ENCODE measurements at places on chromosomes 2 and 18.

- no peak for DNase-seq
These were observed 4.4 kb downstream of the SESTD1 start for GRCh38 chr2:179260224-179260623.

GRCh38 chr2:100256849-100257248 lies 65.5 kb downstream of the LONRF2 start:
- DNase-seq: no peak

- no peak for DNase-seq
These were observed 7.8 kb downstream of the RNPEPL1 start for GRCh38 chr2:240576036-240576435.

DNA sequence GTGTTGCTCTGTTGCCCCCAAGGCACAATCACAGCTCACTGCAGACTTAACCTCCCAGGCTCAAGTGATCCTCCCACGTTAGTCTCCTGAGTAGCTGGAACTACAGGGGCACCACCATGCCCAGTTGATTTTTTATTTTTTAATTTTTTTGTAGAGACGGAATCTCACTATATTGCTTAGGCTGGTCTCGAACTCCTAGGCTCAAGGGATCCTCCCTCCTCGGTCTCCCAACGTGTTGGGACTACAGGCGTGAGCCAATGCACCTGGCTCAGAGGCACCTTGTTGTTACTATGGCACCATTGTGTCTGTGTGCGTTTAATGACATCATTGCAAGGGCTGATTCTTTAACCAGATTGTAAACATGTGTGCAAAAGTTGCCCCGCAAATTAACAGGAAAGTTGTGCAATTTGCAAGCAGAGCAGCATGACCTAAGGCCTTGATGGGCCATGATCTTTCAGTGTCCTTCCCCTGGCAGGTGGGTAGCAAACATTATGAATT lies 22.6 kb downstream of the TCF23 start:
- no peak for DNase-seq

GRCh38 chr2:148049284-148049683 lies 28.4 kb downstream of the MBD5 start:
- no peak for DNase-seq

DNA sequence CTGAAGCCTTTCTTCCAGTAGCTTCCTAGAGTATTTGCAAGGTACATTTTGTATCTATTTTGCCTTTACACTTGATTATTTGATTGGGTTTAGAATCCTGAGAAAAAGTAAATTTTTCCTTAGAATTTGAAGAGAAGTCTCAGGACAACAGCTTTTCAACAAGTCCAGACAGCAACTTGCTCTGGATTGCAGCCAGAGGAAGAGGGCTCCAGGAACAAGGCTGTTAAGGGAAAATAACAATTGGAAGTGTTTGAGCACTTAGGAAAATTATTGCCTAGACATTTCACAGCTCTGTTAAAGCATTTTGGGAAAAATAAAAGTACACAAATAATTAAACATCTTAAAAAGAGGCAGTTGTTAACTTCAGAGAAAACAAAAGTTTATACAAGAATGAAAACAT lies 58.3 kb upstream of the RAPGEF4 start:
- DNase-seq: no peak

- no peak for DNase-seq
These were observed 1.0 kb downstream of the ZDBF2 start for GRCh38 chr2:206275312-206276055.

DNA sequence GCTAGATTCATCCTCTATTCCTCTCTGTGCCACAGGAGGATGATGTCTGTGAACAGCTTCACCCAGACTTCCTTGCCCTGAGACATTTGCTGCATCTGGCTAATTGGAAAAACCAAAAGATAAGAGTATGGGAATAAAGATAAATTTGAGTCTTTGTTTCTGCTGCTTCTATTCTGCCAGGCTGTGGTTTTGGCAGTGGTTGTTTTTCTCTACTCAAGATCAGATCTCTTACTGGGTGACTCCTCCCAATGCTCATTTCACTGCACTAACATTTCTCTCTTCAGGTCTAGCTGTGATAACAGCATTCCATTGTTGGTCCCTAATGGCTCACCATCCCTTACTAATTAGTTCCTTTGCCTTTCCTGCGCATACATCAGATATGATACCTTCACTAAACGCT lies 89.5 kb downstream of the CALCRL start:
- DNase-seq: no peak

- no peak for DNase-seq
These were observed 11.9 kb downstream of the WDR43 start for GRCh38 chr2:28906376-28906775.

DNA sequence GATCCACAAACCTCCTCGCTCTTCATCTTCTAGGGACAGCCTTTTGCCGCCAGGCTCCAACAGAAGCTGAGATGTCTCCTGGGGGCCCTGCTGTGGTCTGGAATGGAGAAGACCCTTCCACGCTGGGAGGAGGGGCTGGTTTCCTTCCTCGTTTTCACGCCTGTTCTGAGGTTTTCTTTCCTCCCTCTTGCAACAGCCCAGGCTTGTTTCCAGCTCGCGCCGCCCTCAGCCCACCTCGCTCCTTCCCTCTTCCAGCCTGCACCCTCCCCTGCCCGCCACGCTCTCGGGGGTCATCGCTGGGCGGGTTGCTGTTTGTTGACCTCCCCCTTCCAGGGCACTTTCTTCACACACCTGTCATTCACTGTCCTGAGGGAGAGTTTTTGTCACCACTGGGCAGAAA lies 55.4 kb downstream of the VAPA start:
- no peak for DNase-seq

All from activated CD8-positive, alpha-beta memory T cell treated with anti-CD3 and anti-CD28 coated beads for 1 hour (primary cell).